ENCODE measurements at places on chromosomes 1 and 21. TPM values are rescaled to one million over a fixed set of nuclear protein-coding genes. Genes with fewer than 3 reads are reported as not detected.

- H3K27me3 ChIP-seq = no peaks in the 10 kb centered on the region
- H3K36me3 ChIP-seq = no peaks in the 10 kb centered on the region
- no peak overlapping the region for H3K27ac ChIP-seq
- no peaks in the 10 kb centered on the region for H3K4me1 ChIP-seq
Observed at GRCh38 chr21:43348801-43349261, 78.1 kb downstream of the SIK1 start.

ITPKB gene
- total RNA-seq = 62.2 TPM

INAVA gene
- total RNA-seq = 0.33 TPM

SLAMF7 gene
- 0.83 TPM for total RNA-seq

GRCh38 chr21:44426663-44427191, 28.6 kb upstream of the LRRC3 start:
- no peak overlapping the region for H3K27ac ChIP-seq
- no peak overlapping the region for H3K4me3 ChIP-seq
- H3K27me3 ChIP-seq = no peaks in the 10 kb centered on the region
- DNase-seq = peak; percentile 39
- H3K36me3 ChIP-seq = no peaks in the 10 kb centered on the region

LCE1B gene
- total RNA-seq = not detected

C1orf141 gene
- total RNA-seq = not detected

DNA sequence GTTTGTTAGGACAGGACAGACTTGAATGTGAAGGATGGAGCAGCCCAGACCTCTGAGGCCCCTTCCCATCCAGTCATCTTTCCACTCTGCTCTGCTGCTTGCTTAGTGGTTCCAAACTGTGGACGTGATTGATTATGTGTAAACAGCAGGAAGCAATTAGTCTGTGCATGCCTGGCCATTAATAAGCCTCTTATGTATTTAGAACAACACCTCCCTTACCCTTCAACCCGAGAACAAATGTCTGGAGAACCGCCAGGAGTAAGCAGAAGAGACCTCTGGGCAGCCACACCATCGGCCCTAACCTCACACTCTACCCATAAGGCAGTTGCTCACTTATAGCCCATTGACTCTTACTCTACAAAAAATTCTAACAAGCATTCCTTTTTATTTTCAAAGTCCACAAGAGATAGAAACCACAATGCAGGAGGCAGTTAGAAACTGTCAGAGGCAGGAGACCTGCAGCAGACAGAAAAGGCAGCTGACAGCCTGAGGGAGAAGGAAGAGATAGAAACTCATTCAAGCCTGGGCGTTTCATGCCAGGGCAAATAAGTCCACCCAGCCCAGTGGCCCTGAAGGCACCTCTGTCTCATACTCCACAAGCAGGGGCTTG, 5.8 kb upstream of the EPHA8 start:
- H3K4me3 ChIP-seq = no peak overlapping the region
- no peaks in the 10 kb centered on the region for H3K36me3 ChIP-seq
- DNase-seq = no peak
- no peaks in the 10 kb centered on the region for H3K4me1 ChIP-seq

DNA sequence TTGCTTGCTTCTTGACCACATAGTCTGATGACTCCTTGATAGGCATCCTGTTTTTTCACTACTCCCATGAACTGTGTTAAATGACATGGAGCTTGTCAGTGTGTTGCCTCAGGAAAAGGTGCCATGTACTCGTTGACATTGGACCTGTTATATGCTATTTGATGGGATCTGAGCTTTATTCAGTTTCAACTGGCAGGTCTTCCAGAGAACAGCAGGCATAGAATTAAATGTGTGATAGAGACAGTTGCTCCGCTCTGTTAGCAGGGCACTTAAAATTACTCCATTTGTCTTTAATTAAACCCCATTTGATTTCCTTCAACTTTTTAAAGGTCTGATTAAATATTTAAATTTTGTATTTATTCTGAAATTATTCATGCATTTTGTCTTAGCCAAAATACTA, 189.7 kb upstream of the ADGRL4 start:
- no peaks in the 10 kb centered on the region for H3K36me3 ChIP-seq
- H3K27me3 ChIP-seq = no peaks in the 10 kb centered on the region
- H3K4me3 ChIP-seq = no peak overlapping the region
- DNase-seq = no peak
- H3K4me1 ChIP-seq = no peaks in the 10 kb centered on the region
- H3K27ac ChIP-seq = no peak overlapping the region

DNA sequence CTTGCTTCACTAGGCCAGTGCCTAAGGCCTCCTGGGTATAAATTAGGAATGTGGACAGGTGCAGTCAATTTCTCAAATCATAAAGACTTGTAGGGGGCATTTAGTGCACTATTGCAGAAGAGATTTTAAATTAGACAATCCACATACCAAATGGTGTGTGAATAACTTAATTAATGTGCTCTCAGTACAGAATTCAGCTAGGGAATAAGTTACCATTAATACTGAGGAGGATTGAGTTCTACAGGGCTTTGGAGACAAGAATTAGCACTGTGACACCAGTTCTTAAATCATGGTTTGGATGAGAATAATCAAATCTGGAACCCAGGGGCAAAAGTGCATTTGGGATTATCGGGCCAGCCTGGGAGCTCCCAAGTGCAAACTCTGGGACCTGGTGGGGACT, 1.7 kb downstream of the SYPL2 start:
- peaks cover 20% of the 10 kb centered on the region for H3K4me1 ChIP-seq
- DNase-seq = no peak
- no peak overlapping the region for H3K4me3 ChIP-seq
- H3K27ac ChIP-seq = peak overlapping the region; percentile 63
- H3K27me3 ChIP-seq = no peaks in the 10 kb centered on the region
- no peaks in the 10 kb centered on the region for H3K36me3 ChIP-seq

GRCh38 chr1:91833946-91834345, 52.0 kb downstream of the TGFBR3 start:
- no peaks in the 10 kb centered on the region for H3K27me3 ChIP-seq
- H3K27ac ChIP-seq = no peak overlapping the region
- no peak for DNase-seq
- no peaks in the 10 kb centered on the region for H3K36me3 ChIP-seq
- H3K4me1 ChIP-seq = no peaks in the 10 kb centered on the region
- H3K4me3 ChIP-seq = no peak overlapping the region

DEPDC1 gene
- 1.2 TPM for total RNA-seq

DNA sequence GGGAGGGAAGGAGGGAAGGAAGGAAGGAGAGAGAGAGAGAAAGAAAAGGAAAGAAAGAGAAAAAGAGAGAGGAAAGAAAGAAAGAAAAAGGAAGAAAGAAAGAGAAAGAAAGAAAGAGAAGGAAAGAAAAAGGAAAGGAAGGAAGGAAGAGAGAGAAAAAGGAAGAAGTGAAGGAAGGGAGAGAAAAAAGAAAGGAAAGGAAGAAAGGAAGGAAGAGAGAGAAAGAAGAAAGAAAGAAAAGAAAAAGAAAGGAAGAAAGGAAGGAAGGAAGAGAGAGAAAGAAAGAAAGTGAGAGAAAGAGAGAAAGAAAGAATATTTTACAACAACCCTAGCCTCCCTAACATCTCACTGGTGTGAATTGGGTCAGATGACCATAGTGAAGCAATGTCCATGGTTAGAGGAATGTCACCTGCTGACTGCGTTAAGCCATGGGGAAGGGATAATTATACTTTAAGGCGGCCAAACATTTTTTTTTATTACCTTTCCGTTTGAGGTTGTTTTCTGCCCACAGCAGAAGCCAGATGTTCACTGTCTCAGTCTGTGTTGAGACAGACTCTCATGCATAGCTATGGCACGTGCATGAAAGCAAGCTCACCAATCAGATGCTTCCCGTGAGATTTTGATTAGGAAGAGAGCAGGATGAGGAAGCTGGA, 76.4 kb downstream of the SNRPE start:
- no peak overlapping the region for H3K4me3 ChIP-seq
- H3K27me3 ChIP-seq = no peaks in the 10 kb centered on the region
- H3K4me1 ChIP-seq = no peaks in the 10 kb centered on the region

DNA sequence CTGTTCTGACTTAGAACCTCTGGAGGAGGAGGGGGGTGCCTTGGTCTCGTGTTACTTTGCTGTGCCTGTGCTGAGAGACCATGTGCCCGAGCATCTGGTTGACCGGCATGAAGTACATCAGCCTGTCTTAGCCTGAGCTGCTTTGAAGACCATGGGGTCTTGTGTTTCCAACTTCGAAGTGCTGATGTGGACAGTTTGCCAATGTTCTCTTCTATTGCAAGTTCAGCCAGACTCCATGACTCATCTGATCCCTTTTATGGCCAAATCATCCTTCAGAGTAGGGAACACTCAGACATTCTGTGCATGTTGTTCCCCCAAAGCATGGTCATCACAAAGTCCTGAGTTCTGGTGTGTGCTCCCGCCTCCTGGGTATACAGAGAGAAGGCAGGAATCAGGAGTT, 6.0 kb upstream of the PLA2G2C start:
- H3K4me1 ChIP-seq = no peaks in the 10 kb centered on the region
- no peak overlapping the region for H3K4me3 ChIP-seq
- no peak for DNase-seq
- no peaks in the 10 kb centered on the region for H3K27me3 ChIP-seq
- H3K27ac ChIP-seq = peak overlapping the region; percentile 95

GRCh38 chr1:94384485-94385265, 33.5 kb upstream of the ABCD3 start:
- no peaks in the 10 kb centered on the region for H3K4me1 ChIP-seq
- no peaks in the 10 kb centered on the region for H3K36me3 ChIP-seq
- H3K27me3 ChIP-seq = no peaks in the 10 kb centered on the region
- no peak overlapping the region for H3K4me3 ChIP-seq
- no peak for DNase-seq
- no peak overlapping the region for H3K27ac ChIP-seq

GRCh38 chr1:22751124-22751531, 40.5 kb downstream of the EPHB2 start:
- H3K4me3 ChIP-seq = no peak overlapping the region
- H3K36me3 ChIP-seq = no peaks in the 10 kb centered on the region
- H3K27ac ChIP-seq = peak overlapping the region; percentile 56
- H3K4me1 ChIP-seq = no peaks in the 10 kb centered on the region

RGS13 gene
- total RNA-seq = 0.36 TPM

DNA sequence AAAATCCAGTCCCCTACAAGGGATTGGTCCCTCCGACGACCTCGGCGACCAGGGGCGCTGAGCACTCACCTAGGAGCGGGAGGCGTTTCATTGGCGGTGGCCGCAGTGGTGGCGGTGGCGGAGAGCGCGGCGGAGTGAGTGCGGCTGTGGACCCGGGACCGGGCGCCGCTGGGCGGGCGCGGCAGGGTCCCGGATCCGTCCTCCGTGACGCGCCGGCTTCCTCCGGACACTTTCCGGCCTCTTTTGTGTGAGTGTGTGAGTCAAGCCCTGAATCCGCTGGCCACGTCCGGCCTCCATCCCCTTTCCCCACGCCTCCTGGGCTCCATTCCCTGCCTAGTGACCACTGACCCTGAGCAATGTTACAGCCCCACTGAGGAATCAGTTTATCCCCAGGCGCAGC, at the start of gene ADGRL4:
TSS of gene ADGRL4 (minus strand) at position 167 of the 400 bp plus-strand sequence. CDS start at position 91, 76 bp downstream.
- DNase-seq = no peak
- H3K4me1 ChIP-seq = no peaks in the 10 kb centered on the region

LIPI gene
- total RNA-seq = not detected

DNA sequence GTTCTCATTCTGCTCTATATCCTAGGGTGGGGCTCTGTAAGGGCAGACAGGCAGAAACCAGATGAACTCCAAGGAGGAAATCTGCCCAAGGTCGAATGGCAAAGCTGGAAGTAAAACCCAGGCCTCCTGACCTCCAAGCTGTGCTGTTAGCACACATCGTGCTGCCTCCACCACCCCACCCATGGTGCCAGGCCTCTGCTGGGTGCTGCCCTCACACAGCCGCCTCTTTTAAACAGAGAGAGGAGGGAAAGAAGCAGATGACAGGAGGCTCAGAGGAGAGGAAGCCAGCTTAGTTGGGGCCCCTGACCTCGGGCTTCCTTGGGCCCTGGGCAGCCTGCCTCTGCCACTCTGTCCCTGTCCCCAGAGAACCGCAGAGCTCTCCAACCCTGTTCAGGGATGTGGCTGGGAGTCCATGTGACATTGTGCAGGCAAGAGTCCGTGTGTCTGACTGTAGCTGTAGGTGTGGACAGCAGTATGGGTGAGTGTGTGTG, 1.1 kb downstream of the SYNC start:
- H3K4me1 ChIP-seq = peaks cover 43% of the 10 kb centered on the region
- peak overlapping the region; percentile 87 for H3K4me3 ChIP-seq
- no peak for DNase-seq

DNA sequence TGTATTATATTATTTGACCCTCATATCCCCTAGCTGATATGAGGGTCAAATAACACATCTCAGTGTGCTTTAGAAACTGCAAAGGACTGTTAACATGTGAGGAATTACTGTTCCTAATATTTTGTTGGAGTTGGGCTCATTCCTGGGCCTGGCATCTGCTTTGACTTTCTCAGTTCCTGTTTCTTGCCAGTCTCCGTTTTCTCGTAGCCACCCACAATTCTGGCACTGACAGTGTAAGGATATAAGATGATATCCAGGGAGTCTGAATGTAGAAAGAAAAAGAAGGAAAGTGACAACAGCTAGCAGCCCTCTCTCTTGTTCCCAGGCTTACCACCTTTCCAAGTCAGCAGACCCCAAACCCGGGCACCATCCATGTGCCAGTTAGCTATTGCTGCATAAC, 54.4 kb upstream of the SCMH1 start:
- H3K4me1 ChIP-seq = no peaks in the 10 kb centered on the region
- DNase-seq = no peak
- no peaks in the 10 kb centered on the region for H3K36me3 ChIP-seq
- H3K4me3 ChIP-seq = no peak overlapping the region

GRCh38 chr1:35564037-35564883, 6.7 kb downstream of the NCDN start:
- H3K27ac ChIP-seq = no peak overlapping the region
- DNase-seq = peak; percentile 85
- peaks cover 4% of the 10 kb centered on the region for H3K36me3 ChIP-seq
- no peaks in the 10 kb centered on the region for H3K27me3 ChIP-seq
- no peak overlapping the region for H3K4me3 ChIP-seq
- H3K4me1 ChIP-seq = peaks cover 23% of the 10 kb centered on the region

CXADR gene
- total RNA-seq = 2.5 TPM

ALX3 gene
- not detected for total RNA-seq

DNA sequence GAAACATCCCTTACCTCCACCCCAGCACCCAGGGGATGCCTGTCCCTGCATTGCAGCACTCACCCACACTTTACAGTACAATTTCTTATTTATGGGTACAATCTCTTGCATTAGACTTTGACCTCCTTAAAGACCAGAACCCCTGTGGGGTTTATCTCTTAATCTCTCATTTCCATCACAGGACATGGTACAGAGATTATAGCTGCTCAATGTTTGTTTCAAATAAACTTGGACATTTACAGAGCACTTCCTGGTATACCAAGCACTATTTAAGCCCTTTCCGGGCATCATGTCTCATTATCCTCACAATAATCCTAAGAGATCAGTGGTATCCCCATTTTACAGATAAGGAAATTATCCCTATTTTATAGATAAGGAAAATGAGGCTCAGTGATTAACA, 31.9 kb downstream of the FYB2 start:
- H3K36me3 ChIP-seq = no peaks in the 10 kb centered on the region
- H3K4me1 ChIP-seq = no peaks in the 10 kb centered on the region
- H3K27me3 ChIP-seq = no peaks in the 10 kb centered on the region
- no peak overlapping the region for H3K4me3 ChIP-seq
- no peak overlapping the region for H3K27ac ChIP-seq
- DNase-seq = no peak

GRCh38 chr21:31896019-31896418, 23.2 kb downstream of the HUNK start:
- no peaks in the 10 kb centered on the region for H3K27me3 ChIP-seq
- H3K4me3 ChIP-seq = no peak overlapping the region
- no peak for DNase-seq
- H3K36me3 ChIP-seq = no peaks in the 10 kb centered on the region
- peak overlapping the region; percentile 56 for H3K27ac ChIP-seq

- peaks cover 5% of the 10 kb centered on the region for H3K27me3 ChIP-seq
- DNase-seq = no peak
- H3K36me3 ChIP-seq = no peaks in the 10 kb centered on the region
- no peak overlapping the region for H3K4me3 ChIP-seq
- H3K27ac ChIP-seq = peak overlapping the region; percentile 37
Observed at GRCh38 chr1:160375788-160376524, 9.1 kb downstream of the NHLH1 start.

All from sigmoid colon (tissue), 7 donors.